Psoas muscle (tissue), 8 donors: ENCODE measurements at places on chromosomes 7 and 10.

- DNase-seq, result no peak
Observed at GRCh38 chr7:1969459-1970284, 263.1 kb downstream of the MAD1L1 start.

DNA sequence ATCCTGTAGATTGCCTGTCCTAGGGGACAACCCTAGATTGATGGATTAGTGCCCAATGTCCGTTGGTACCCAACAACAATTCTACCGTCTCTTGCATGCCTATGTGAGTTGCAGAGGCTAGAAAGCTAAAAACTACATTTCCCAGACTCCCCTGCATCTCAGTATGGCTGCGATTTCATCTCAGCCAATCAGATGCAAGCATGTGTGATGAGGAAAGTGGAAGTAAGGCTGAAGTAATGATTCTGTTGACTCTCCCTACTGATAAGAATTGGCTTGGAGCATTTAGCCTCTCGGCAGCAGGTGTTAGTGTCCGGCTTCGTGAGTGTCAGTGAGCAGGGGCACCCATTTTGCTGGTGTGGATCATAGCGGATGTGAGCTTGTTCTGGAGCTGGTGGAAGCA, 171.9 kb downstream of the FGFR2 start:
- DNase-seq, result no peak

DNA sequence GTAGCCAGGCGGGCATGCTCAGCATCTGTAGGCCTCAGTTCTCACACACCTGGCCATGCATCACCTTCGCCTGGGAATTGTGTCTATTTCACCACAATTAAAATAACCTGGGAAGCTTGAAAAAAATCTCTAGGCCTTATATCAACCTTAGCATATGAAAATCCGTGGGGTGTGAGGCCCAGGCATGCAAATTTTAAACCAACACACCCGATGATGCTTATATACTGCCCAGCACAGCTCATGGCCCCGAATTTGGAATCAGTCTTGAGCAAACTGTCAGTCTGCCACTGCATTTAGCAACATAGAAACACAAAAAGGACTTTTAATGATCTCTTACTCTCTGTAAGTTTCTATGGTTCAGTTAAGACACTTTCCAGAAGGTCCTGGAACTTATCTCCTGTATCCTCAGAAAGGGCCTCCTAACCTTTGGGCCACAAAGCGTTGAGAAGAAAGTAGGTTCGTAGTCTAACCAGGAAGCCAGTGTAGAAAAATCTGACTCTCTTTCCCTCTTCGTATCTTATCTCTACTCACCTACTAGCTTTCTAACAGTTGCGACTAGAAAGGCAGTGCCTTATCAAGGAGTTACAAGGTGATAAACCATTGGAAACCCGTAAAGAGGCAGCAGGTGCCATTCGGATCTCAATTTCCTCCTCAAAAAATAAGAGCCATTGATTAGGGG, 12.0 kb upstream of the DMBT1 start:
- DNase-seq, result no peak

GRCh38 chr7:30459591-30460245, 18.9 kb downstream of the NOD1 start:
- no peak for DNase-seq

GRCh38 chr7:35263396-35263795, 9.5 kb upstream of the TBX20 start:
- no peak for DNase-seq

- no peak for DNase-seq
Observed at GRCh38 chr7:64429232-64429631, 115.5 kb downstream of the ZNF736 start.

- no peak for DNase-seq
Observed at GRCh38 chr10:88150339-88150738, 286.9 kb downstream of the PTEN start.

DNA sequence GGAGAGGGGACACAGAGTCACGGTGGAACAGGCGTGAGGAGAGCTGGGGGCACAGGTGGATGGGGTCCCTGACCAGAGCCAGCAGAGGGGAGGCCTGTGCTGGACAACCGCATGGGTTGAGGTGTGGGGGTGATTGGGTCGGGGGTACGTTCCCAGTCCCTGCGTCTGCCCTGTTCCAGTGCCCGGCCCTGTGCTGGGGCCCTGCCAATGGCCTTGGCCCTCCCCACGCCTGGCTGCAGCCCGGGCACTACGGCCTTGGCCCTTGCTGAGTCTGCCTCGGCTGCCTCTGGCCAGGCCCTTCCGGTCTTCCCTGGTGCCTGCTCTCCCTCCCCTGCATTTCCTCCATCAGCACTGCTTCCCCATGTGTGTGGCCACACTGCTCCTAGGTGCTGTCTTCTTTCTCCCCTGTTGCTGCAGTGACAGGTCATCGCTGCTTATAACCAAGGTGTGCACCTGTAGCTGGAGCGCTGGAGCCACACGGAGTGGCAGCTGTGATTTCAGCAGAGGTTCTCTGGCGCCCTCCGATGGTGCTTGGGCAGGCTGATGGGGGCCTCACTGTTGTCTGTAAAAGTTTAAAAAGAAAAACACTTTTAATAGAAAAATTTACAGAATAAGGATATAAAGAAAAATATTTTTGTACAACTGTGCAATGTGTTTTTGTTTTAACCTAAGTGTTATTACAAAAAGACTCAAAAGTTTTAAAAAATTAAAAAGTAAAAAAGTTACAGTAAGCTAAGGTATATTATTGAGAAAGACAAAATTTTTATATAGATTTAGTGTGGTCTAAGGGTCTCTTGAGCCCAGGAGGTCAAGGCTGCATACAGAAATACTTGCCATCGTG, 45.2 kb upstream of the BHLHA15 start:
- no peak for DNase-seq

GRCh38 chr7:19783541-19783940, 10.1 kb upstream of the TMEM196 start:
- DNase-seq, result no peak

GRCh38 chr10:113045147-113046055, 95.4 kb downstream of the TCF7L2 start:
- no peak for DNase-seq
